H4 (cell line): ENCODE measurements at places on chromosomes 5 and 9.

DNA sequence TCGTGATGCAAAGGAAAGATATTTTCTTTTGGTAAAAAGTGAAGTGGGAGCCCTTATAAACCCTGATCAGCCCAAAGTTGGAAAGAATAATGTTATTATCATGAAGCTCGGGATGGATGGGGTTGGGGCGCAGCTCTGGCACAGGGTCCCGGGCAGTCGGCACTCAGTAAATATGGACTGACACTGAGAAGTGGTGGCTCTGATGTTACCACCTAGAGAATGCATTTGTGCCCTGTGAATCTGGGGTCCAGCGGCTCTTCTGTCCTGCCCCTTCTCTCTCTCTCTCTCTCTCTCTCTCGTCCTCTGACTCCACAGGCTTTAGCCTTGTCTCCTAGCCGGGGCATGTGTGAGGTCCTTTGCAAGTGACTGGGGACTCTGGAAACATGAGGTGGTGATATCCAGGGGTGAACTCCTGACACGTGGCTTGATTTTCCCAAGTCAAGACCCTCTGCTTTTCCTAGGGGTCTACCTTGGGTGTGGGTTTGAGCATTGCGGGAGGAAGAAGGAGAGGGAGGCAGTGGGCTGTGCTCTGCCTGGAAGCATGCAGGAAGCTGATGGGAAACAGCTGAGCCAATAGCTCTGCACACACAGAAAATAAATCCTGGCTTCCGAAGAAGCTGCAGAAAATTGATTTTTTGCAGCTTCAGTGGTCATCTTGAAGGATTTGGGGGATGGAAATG is 162.7 kb downstream of the MACROH2A1 start:
- DNase-seq: no peak

DNA sequence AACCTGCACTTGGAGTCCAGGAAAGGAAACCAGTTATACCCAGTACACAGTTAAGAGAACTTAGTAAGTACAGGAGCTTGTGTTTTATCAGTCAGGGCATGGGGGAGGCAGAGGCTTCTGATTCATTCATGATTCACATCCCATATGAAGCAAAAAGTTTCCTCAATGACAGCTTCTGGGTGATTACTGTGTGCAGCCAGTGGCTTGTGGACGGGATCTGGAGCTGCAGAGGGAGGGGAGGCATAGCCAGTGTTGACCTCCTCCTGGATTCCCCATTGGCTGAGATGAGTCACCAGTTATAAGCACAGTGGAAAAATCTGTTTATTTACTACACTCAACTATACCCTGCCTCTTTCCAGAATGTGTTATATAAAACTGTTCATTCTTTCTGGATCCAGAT is 17.7 kb downstream of the IL31RA start:
- peak; percentile 87 for DNase-seq

GRCh38 chr9:14533867-14534640 is 159.2 kb downstream of the ZDHHC21 start:
- DNase-seq: no peak

- DNase-seq: no peak
These were observed 1206.0 kb upstream of the C9orf72 start for GRCh38 chr9:28779243-28779642.

DNA sequence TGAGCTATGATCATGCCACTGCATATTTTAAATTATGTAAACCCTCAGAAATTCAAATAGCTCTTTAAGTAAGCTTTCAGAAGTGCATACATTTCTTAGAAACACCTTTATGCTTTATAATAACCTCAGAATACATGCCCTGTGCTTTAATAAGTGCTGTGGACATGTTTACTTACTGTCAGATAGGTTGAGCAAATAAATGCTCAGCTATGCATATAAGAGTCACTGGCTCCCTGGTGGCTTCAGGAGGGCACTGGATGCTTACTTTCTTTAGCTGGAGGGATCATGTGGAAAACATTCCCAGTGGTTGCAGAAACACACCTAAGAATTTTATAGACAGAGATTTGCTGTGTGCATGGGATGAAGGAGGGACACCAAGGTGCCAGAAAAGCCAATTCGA is 74.4 kb downstream of the PDE6A start:
- DNase-seq: no peak

DNA sequence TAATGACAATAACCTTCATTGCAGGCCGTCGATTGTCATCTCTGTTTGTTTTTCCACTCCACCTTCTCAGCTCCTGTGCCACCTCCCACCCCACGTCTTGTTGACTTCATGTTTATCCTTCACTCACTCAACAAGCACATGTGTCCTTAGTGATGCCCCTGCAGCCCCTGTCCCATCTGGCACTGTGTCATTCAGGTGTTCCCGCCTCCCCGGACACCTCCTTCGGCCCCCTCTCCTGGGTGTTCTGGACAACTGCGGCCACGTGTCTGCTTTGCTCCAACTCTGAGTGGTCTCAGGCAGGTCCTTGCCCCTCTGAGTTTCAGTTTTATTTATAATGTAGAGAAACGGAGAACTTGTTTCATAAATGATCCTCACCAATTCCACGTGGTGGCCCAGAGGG is 91.0 kb upstream of the COL5A1 start:
- DNase-seq: no peak

DNA sequence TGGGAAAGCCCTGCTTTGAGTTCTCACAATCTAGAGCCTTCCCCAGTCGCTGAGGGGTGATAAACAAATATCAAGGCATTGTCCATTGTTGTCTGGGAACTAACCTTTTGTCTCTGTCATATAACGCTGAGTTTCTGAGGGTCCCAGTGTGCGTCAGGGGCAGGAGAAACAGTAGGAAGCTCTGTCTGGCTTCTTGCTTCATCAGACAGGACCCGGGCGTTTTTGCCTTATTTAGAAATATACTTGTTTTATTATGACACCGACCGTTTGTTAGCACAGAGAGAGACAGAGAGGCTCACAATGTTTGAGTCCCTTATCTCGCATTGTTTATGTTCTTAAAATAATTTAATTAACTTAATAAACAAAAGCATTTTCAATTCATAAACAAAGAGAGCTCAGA is 204.9 kb upstream of the GAS1 start:
- no peak for DNase-seq
